ENCODE measurements at places on chromosomes 5 and 9. TPM values are rescaled to one million over a fixed set of nuclear protein-coding genes. Genes with fewer than 3 reads are reported as not detected.

The ANXA2R gene
- 32.0 TPM for total RNA-seq

The WDR31 gene
- total RNA-seq, result 0.55 TPM

The PCDHB4 gene
- total RNA-seq, result not detected

The PCDH1 gene
- total RNA-seq, result not detected

GRCh38 chr5:110853267-110853666 is 114.5 kb downstream of the SLC25A46 start:
- DNase-seq, result no peak

- peak; percentile 72 for DNase-seq
These were observed 15.4 kb downstream of the CCL28 start for GRCh38 chr5:43396762-43397304.

DNA sequence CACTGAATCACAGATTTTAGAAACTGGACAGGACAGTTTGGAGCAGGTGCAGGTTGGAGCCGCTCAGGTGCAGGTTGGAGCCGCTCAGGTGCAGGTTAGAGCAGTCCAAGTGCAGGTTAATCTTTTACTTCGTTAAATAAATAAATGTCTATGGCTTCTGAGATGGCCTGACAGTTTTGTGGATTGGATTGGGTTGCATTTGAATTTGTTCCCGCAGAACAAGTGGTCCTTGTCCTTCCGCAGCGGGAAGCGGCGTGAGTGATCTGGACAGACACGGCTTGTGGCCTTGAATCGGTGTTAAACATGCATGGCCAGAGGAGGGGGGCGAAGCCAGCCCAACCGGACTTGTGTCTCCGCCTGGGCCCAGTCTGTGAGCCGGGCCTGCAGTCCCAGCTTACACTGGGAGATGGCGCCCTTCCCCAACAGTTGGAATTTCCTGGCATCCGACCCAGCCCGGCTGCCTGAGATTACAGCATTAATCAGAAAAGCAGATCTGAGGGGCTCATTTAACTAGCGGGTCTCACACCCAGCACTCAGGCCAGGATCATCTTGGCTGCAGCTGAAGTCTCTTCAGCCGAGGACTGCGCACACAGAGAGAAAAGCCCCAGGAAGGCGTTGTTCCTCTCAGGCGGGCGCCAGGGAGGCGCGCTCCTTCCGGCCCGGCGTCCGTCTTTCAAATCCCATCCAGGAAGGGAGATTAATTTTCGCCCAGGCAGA is 1.5 kb upstream of the OLFM1 start:
- DNase-seq, result peak; percentile 44

- peak; percentile 28 for DNase-seq
These were observed 47.4 kb downstream of the FNBP1 start for GRCh38 chr9:129995409-129996160.

DNA sequence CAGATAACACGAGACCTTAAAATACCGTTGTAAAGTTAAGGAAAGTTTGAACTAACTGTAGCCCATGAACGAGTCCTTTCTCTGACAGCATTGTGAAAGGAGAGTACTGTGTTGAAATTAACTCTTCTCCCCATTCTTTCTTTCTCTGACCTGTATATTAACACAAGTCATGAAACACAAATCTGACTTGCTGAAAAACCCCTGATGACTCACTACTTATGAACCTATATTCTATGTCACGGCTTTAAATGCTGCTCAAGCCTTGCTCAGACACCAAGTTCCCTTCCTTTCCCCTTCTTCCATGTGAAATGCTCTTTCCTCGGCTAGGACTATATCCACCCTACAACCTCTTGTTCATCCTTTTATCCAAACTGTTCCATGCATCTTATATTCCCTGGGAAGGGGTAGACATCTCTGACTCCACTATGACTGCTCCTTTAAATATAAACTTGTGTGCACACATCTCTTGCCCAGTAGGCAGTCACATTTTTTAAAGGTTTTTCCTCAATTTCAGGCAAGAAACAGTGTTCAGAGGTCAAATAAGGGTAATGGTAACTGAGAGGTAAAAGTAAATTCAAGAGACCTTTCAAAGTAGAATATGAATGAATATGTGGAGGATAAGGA is 142.9 kb downstream of the NFIB start:
- DNase-seq, result no peak

- DNase-seq, result no peak
These were observed 84.4 kb upstream of the ITGA1 start for GRCh38 chr5:52703321-52703720.

DNA sequence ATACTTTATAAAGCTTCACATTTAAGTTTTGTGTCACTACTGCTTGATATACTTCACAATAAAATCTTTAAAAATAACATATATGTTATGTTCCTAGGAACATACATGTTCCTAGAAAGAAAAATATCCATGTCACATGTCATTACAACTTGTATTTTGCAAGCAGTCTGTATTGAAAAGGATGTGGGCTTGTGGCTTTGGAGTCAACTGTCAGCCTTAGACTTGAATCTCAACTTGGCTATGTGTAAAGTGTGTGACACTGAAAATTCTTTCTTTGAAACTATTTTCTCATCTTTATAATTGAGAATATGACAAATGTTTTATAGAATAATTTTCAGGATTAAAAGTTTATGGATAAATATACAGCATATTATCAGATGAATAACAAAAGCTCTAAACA is 273.1 kb downstream of the KIAA0825 start:
- DNase-seq, result no peak

DNA sequence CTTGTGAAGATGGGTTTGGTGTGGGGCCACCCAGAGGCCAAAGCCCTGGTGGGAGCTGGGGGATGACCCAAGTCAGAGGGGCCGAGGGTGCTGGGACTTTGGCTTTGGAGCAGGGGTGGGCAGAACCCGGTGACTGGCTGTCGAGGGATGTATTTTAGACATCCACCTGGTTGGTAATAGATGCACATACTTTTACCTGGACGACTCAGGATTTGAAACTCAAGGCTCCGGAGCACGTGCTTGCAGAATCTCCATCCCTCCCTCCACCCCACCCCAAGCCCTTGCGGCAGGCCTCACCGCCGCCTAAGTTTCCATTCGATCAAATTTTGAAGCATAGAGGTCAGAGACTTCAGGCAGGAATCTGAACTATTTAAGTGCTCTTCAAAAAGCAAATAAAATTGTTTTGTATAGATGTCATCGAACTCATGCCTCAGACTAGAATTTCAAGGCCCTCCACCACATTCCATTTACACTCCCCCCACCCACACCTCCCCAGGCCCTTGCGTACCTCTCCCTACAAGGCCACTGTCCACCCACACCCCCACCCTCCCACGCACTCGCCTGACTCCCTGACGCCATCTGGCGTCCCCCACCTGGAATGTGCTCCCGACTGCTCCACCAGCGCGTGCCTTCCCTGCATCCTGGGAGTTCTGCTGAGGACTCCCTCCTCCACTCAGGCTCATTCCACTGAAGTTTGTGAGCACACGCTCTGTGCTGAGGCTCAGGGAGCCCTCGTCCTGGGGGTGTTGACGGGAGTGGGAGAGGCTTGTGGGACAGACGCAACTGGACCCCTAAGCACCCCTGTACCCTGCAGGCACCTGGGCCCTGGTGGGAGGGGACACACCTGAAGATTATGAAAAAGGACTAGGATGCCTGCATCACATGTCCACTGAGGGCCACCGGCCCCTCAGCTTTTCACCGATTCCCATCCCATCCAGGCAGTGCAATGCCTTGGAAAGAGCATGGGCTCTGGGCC is 56.4 kb upstream of the RPL26L1 start:
- DNase-seq, result no peak

DNA sequence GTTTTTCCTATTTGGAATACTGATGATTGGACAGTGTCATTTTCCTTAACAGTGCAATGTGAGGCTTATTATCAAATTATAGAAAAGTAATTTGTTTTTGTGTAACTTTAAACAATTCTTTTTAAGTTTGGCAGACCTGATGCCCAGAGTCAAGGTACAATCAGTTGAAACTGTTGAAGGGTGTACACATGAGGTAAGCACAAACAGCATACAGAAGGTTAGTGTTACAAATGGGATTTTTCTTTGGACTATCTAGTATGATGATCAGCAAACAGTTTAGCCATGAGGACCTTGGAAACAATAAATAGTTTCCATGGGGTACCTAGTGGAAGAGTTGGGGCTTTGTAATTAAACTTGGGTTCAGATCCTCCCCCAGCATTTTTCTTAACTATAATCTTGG is 16.2 kb downstream of the MTREX start:
- no peak for DNase-seq

DNA sequence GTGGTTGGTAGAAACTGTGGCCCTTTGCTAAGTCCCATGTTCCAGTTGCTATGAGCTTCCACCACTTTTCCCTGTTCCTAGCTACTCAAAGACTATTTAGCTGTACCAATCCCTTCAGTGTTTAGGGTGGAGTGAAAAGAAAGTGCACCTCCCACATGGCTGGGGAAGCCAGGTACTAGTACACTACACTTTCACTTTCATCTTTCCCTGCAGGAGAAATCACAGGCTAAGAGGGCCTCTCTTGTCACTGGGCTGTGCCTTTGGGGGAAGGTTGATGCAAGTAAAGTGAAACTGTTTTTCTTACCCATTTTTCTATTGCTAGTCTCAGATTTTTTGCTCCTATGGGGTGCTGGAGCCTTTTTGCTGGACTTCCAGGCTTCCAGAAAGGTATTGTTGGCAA is 33.5 kb upstream of the CKS2 start:
- DNase-seq, result peak; percentile 63

DNA sequence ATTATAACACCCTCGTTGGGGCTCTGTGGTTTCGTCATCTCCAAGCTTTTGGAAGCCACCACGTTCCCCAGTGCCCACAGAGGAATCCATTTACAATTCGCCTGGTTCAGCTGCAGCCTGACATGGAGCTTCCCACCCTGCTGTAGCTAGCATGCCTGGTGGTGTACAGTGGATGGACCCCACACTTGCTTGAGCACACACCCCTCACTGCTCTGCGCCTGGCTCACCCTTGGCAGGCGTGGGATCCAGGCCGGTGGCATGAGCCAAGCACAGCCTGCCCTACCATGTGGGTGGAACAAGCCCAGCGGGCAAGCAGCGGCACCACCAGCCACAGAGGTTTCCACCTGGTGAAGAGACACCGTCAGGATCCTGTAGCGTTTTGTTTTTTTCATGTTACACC is 1045.7 kb upstream of the CDH9 start:
- DNase-seq, result no peak

DNA sequence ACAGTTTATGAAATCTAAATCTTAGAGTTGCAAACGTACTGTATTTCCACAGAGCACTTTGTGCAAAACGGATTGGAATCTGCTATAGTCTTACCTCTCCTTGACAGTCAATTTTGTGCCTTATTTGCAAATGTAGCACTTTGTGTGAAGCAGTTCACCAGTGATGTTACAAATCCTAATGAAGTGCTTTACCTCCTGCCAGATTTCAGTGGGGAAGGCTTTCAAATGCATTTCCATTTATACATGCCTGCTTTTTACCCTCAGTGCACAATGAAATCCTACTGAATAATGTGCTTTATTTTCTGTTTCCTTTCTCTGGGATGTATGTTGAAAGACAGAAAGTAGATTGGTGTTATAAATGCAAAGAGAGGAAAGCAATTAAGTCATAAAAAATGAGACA is 2141.6 kb upstream of the C9orf72 start:
- no peak for DNase-seq

DNA sequence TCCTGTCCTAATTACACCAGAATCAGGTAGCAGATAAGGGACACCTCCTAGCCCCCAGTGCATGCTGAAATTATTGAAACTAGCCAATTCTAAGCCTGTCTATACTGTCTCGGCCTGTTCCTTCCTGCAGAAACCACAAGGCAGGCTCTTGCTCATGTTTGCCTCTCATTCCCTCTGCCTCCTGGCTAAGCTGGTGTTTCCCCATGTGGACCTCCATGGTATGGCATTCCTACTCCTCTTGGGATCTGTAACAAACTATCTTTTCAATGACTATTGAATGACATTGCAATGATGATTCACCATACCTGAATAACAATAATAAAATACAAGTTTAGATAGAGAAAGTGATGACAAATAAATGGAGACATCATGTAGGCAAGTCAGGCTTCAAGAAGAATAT is 35.6 kb upstream of the ADAMTS16 start:
- no peak for DNase-seq

- no peak for DNase-seq
These were observed 15.1 kb downstream of the SLCO6A1 start for GRCh38 chr5:102483736-102484135.

DNA sequence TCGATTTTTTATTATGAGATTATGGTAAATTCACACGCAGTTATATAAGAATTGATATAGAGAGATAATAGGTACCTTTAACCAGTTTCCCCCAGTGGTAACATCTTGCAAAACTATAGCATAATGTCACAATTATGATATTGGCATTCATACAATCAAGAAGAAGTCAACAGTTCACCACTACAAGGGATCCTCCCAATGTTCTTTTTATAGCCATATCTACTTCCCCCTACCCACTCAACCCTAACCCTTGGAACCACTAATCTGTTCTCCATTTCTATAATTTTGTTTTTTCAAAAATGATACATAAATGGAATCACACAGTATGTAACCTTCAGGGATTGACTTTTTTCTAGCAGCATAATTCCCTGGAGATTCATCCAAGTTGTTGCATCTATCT is 9.8 kb downstream of the ACTL7B start:
- DNase-seq, result no peak

- no peak for DNase-seq
These were observed 6.2 kb downstream of the MLANA start for GRCh38 chr9:5896863-5897262.

DNA sequence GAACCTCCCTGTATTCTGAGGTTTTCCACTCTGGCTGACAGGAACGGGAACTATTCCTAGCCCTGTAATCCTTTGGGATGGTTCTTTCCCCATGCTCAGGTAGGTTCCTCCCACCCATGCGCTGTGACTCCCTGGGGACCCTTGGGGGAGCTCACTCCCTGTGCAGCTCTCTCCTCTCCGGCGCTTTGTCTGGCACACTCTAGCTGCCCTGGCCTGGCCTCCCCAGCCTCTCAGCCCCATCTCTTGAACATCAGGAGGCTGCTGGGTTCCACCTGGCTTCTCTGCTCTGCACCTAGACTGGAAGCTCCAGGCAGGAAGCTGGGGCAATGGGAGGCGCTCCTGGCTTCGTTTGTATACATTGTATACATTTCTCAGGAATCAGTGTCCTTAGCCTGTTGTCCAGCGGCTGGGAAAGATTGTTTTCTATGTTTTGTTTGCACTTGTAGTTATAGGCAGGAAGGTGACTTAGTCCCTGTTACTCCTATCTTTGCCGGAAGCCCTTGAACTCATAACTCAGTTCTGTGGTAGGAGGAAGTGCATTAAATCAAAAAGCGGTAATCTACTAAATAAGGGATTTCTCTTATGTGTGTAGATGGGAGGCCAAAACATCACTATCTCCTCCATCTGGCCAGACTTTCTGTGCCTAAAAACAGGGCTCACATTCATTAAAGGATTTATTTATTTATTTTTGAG is 20.4 kb downstream of the SLC25A25 start:
- DNase-seq, result no peak

DNA sequence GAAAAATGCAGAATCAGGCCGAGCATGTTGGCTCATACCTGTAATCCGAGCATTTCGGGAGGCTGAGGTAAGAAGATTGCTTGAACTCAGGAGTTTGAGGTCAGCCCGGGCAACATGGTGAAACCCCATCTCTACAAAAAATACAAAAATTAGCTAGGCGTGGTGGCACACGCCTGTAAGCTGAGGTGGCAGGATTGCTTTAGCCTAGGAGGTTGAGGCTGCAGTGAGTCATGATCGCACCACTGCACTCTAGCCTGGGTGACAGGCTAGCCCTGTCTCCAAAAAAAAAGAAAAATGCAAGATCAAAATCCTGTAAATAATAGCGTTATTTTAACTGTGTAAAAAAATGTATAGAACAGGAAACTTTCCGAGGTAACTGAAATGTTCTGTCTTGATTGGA is 39.4 kb downstream of the RNF44 start:
- no peak for DNase-seq

Measured in activated CD4-positive, alpha-beta T cell treated with anti-CD3 and anti-CD28 coated beads, Interleukin-2, amount 10 ng/mL, durations not matched to agents 7 days and 5 days (primary cell).